ENCODE measurements at places on chromosomes 2 and 18.

DNA sequence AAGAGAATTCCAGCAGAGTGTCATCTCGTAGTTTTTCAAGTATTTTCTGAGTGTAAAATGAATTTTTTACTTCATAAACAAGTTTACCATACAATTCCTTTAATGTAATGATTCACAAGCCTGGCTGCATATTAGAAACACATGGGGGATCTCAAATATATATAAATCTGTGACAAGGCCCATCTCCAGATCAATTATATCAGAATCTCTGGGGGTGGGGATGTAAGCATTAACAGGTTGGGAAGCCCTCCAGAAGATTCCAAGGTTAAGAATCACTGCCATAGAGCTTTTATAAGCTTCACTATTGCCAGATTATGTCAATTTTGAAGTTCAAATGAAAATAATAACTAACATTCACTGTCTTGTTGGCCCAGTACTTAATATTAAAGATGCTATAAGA, 111.2 kb downstream of the BAZ2B start:
- DNase-seq, result no peak

GRCh38 chr2:55519938-55520885, 694 bp downstream of the CFAP36 start:
- DNase-seq, result peak; percentile 26

GRCh38 chr2:144711630-144712549, 192.0 kb upstream of the ZEB2 start:
- no peak for DNase-seq

GRCh38 chr2:101983486-101983885, 8.3 kb upstream of the IL1R2 start:
- DNase-seq, result peak; percentile 64

- peak; percentile 39 for DNase-seq
These were observed 36.9 kb downstream of the ACMSD start for GRCh38 chr2:134875309-134875708.

- DNase-seq, result no peak
These were observed 108.6 kb downstream of the APOB start for GRCh38 chr2:20935168-20935775.

GRCh38 chr2:48315896-48316194, 214.1 kb upstream of the STON1 start:
- no peak for DNase-seq

- DNase-seq, result peak; percentile 81
These were observed 185.9 kb downstream of the MTX2 start for GRCh38 chr2:176454893-176455815.

DNA sequence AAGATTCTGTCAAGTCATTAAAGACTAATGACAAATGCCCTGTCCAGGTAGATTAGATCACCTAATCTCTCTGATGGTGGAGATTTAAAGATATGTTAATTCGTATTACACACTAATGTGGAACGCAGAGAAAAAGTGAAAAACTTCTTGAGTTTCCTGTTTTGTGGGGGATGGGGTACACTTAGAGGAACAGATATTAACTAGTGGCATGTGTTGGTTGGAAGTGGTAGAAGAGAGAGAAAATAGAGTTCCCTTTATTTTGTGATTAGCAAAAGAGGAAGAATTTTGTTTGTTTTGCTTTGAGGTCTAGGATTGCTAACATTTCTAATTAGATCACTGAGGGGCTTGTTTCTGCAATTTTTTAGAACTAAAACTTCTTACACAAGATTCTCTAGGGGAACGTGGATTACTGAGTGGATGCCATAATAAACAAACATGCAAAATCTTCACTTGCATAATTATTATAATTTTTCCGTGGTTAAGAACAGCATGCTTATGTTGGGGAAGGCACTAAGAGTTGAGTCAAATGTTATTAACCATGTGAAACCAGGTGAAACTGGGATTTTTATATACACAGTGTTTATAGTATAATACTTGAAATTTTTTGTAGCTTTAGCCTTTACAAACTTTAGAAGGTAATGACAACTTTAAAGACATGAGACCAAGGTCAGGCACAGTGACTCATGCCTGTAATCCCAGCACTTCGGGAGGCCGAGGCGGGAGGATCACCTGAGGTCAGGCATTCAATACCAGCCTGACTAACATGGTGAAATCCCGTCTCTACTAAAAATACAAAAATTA, 97.4 kb upstream of the STK17B start:
- DNase-seq, result peak; percentile 71

DNA sequence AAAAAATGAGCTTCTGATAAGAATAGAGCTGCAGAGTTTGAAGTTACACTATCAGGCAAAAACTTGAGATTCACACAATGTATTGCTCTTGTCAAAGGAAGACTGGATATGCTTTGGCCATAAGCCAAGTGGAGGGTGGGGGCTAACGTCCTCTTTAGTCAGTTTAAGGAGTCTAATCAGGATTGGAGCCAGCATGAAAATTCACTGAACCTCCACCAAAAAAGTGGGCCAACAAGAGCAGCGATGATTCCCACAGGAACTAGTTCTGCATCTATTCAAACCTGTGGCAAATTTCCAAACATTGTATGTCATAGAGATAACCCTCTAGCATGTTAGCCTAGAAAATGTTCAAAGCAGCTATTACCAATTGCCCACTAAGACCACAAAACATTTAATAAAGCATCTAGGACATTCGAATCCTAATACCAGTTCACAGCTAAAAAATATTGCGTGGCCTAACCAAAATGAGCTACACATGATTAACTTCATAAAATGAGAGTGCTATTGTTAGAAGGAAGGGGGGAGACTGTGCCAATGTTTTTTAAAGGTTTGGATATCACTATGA, 43.5 kb upstream of the TMEM247 start:
- peak; percentile 52 for DNase-seq

- no peak for DNase-seq
These were observed 223.1 kb downstream of the CDH20 start for GRCh38 chr18:61556316-61556715.

DNA sequence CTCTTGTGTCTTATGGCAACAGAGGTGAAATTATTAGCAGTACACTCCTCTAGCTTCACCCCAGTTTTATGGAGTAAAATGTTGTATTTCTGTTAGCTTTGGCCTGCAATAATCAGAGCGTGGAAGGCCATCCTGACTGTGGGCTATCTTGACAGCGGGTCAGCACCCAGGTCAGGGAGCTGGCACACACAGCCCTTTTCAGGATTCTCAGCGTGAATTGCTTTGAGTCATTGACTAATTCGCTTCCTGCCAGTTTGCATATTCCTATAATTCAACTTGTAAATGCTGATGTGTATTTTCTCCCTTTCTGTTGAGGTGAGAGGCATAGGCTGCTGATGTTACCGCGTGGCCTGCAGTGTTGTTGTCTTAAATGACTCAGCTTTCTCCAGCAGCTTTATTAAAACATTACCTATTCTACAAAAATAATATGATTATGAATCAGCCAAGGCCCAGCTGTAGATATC, 109.6 kb upstream of the EML6 start:
- peak; percentile 87 for DNase-seq

DNA sequence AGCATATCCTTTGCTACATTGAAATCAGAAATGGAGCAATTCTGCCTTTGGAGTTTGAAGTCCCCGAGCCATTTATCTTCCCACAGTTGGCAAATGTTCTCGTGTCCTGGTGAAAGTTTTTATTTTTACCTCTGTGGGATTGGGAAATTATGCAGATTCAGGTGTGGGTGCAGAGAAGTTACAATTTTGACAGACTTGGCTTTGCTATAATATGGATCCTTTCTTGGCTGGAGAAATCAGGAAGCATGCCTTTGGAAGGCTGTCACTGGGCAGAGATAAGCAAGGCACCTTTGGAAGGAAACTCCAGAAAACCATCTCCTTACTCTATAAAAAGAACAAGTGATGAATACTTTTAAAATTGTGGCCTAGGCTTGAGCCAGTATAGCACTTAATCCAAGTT, 278.3 kb downstream of the SETBP1 start:
- no peak for DNase-seq

GRCh38 chr2:189363559-189363958, 77.7 kb upstream of the WDR75 start:
- DNase-seq, result peak; percentile 74

- DNase-seq, result no peak
These were observed 2.4 kb upstream of the INO80C start for GRCh38 chr18:35500113-35500512.

DNA sequence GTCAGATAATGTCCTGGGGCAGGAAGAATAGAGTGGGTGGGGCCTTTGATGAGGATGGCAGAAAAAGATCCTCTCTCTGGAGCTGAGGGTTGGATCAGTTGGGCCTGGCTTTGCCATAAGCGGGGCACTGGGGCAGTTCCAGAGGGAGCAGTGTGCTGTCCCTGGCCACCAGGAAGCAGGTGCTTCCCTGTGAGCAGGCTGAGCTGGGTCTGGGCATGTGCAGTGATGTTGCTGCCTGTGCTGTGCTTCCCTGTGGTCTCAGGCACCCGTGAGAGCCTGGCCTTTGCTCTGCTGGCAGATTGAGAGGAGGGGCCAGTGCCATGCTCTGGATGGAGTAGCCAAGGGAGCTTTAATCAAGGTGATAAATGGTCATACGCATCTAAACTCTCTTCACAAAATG, 14.6 kb upstream of the NPPC start:
- no peak for DNase-seq

GRCh38 chr2:100813527-100813926, 6.4 kb upstream of the NPAS2 start:
- peak; percentile 78 for DNase-seq

DNA sequence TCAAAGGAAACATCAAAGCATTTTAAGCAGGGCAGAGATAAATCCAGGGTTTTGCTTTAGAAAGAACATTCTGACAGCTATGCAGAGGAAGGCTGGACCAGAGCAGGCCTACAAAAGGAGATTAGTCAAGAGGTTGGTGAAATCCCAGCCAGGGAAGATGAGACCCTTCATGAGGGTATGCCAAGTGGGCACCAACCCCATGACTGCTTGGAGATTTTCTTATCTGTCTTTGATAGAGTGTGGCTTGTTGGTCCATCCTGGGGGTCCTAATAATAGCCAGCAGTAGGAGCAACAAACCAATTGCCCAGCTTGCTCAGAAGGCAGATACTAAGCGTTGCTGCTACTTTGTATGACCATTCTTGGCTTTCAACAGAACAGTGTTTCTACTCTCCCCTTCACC, 895.4 kb downstream of the EPHA4 start:
- DNase-seq, result no peak

- DNase-seq, result peak; percentile 60
These were observed 189.5 kb upstream of the UBE2E3 start for GRCh38 chr2:180790891-180791290.

DNA sequence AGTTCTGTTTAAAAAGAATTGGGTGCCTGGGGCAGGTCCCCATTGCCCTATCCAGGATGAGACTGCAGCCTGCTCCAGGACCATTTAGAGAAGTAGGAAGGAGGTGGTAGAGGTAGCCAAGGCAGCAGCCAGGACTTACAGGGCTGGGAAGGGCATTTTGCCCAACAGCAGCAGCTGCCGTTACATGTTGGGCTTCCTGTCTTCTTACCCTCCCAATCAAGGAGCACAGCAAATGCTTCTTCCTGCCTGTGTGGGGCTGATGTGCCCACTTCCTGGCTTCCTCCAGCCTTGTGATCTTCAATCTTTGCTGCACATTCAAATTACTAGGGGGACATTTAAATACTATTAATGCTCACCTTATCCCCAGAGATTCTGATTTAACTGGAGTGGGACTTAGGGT, 112.0 kb downstream of the QPCT start:
- no peak for DNase-seq

DNA sequence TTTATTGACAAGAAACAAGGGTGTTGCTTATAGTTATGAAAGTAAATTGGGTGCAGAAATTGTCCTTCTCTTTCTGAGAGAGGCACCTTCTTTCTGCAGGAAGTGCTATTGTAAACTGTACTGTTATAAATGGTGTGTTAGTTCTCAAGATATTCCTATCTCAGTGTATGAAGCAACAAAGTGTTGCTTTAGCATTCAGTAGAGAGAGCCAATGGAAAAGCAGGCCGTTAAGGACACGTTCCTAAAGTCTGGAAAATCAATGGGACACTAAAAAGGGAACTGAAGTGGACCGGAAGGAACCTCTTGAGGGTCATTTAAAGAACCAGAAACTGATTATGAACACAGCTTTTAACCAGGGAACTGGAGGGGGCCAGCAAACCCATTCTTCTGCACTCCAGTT, 510.0 kb upstream of the ZEB2 start:
- no peak for DNase-seq

DNA sequence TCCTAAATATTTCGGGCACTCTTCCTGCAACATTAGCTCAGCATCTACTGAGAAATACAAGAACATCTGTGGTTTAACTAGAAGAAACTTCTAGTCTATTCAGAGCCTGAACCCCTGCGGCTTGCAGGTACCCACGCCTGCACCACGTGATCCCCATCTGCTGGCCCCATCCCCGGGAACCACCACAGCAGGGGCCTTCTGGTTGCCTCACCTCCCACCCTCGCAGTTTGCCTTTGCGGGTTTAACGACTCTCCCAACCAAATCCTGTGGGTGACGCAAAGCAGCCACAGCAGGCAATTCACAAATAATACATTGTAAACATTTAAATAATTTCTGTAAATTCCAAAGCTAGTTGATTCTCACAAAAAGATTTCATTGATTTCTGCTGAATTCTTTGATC, 90.2 kb upstream of the TMEM18 start:
- DNase-seq, result peak; percentile 40

- no peak for DNase-seq
These were observed 77.8 kb upstream of the CCDC195 start for GRCh38 chr2:224793946-224794345.

DNA sequence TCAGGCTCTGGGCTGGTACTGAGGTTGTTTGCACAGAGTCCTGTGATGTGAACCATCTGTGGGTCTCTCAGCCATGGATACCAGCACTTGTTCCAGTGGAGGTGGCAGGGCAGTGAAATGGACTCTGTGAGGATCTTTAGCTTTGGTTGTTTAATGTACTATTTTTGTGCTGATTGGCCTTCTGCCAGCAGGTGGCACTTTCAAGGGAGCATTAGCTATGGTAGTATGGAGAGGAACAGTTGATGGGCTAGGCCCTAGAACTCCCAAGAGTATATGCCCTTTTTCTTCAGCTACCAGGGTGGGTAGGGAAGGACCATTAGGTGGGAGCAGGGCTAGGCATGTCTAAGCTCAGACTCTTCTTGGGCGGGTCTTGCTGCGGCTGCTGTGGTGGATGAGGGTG, 257.0 kb upstream of the GYPC start:
- DNase-seq, result no peak

GRCh38 chr2:135615404-135615803, 84.1 kb downstream of the R3HDM1 start:
- DNase-seq, result no peak

GRCh38 chr2:52054824-52055223, 1022.9 kb upstream of the NRXN1 start:
- no peak for DNase-seq

GRCh38 chr18:45361125-45361851, 254.0 kb upstream of the SLC14A2 start:
- no peak for DNase-seq

- no peak for DNase-seq
These were observed 47.8 kb upstream of the REG3G start for GRCh38 chr2:78977661-78978145.

DNA sequence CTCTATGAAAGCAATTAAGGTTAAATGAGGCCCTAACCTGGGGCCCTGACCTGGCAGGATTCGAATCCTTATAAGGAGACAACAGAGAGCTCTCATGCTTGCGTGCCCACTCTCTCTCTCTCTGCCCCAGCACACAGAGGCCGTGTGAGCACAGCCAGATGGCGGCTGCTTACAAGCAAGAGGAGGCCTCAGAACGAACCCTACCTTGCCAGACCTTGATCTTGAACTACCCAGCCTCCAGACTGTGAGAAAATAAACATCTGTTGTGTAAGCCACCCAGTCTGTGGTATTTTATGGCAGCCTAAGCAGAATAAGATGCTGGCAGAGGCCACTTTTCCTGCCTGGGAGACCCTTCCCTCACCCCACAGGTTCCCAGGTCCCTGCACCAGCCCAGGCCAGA, 5.2 kb upstream of the UBE2F start:
- no peak for DNase-seq
